GM13977 (cell line): ENCODE measurements at places on chromosomes 12 and 14.

DNA sequence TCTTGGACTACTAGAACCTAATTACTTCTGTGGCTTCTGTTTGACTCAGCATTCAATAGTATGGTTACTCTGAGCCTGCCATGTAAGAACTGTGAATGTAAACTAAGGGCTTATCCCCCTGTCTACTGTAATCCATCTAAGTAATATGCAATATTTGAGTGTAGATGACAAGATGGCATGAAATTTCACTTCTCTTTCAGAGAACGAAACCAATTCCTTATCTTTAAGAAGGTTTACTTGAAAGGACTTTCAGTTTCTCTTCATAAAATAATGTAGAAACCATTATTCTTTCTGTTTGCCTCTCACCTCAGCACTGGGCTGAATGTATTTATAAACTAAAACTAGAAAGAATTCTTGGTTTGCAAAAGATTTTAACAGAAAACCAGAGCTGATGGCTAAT is 60.4 kb upstream of the ARID2 start:
- DNase-seq, result peak; percentile 46

GRCh38 chr12:29299633-29300032 is 81.3 kb downstream of the ERGIC2 start:
- no peak for DNase-seq

GRCh38 chr14:39488600-39488999 is 56.4 kb upstream of the FBXO33 start:
- no peak for DNase-seq

GRCh38 chr12:93786656-93787397 is 109.7 kb downstream of the CRADD start:
- DNase-seq, result no peak

GRCh38 chr14:105817971-105818711 is 291.8 kb downstream of the TMEM121 start:
- DNase-seq, result no peak

DNA sequence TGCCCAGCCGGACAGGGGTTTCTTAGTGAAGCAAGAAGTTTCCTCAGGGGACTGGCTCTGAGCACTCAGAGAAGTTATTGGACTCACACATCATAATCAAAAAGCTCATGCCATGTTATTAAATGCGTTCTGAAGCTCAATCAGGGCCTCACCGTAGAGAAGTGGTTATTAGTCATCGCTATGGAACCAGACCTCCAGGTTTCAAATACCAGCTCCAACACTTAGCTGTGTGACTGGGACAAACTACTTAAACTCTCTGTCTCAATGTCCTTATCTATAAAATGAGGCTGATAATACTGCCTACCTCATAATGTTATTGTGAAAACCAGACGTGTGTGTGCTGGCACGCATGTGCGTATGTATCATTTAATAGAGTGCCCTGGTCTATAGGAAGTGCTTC is 7.3 kb downstream of the STAT6 start:
- DNase-seq, result no peak

DNA sequence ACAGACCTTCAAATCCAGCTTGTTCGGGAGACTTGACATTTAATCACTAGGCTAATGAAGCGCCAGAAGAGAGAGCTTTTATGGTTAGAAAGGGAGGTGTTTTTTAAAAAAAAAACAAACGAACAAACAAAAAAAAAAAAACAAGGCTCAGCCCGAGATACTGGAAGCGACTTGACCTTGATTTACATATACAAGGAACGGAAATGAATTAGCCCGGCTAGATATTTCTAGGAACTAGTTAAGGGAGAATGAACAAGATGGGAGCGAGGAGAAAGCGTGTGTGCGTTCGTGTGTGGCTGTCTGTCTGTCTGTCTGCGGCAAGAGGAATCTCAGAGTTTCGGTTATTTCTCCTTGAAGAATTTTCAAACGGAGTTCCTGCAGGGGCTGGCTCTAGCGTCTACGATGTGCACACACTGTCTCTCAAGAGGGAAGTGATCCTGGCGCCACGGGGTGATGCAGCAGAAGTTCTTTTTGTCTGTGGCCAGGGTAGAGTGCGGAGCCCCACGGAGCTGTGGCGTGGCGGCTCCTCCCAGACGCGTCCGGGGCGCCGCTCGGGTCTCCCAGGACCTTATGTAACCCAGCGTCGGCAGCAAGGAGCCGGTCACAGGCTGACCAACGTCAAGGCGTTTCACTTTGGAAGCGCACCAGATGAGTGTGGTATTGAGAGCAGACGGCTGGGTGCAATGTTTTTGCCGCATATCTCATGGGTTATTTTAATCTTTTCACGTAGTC is 18.8 kb downstream of the SOCS2 start:
- peak; percentile 40 for DNase-seq

GRCh38 chr12:104670439-104671408 is 214.0 kb downstream of the CHST11 start:
- DNase-seq, result no peak

DNA sequence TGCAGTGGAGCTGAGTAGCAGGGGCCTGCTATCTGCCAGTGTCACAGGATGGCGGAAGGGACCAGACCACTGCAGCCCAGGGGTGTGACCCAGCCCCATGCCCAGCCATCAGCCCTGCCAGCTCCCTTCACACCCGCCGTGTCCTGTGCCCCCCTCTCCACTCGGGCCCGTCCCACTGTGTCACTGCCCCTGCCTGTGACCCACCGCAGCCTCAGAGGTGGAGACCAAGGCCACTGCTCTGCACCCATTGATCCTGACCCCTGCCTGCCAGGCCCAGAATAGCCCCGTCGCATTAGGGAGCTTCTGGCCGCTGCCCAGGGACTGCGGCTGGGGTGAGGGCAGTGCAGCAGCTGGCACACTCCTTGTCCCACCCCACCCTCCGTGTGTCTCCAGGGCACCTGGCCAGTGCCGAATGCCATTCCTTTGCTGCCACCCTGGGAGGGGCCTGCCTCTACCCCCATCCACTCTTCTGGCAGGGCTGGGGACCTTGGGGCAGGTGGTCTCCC is 2.1 kb upstream of the CRIP2 start:
- no peak for DNase-seq
